M059J (cell line): ENCODE measurements at places on chromosomes 4 and X. TPM values are rescaled to one million over a fixed set of nuclear protein-coding genes. Genes with fewer than 3 reads are reported as not detected.

The OTUD6A gene
- total RNA-seq = not detected in 2 replicates

DNA sequence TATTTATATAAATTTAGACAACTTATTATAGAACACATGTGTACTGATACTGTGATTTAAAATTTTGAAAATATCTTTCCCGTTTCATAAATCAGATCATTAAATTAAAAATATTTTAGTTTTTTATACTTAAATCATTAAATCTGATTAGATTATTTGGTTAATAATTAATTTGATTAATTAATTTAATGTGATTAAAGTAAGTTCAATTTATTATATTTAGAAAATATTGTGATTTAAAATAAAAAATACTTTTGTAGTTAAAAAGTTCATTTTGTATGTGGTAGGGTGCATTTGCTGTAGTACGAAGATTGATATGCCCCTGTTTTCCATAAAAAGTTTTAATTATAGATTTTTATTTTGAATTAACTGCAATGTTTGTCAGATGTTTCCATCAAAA, 1323.4 kb downstream of the RAPGEF2 start:
- DNase-seq = no peak

DNA sequence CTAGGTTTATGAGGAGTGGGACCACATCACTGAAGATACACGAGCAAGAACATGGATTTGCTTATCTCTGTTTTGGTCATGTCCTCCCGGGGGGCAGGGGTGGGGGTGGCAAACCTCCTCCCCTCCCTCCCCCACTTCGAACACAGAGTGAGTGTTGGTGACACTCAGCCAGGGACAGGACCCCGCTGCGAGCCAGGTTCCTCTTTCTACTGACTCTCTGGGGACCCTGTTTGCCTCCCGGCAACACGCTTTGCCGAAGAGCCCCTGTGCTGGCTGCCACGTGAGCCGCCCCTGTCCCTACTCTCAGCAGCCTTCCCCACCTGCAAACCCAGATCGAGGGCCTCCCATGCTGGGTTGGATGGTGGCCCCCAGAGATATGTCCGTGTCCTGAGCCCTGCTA, 34.7 kb downstream of the P2RY8 start:
- no peak for DNase-seq

The FAM149A gene
- total RNA-seq = not detected in 2 replicates

DNA sequence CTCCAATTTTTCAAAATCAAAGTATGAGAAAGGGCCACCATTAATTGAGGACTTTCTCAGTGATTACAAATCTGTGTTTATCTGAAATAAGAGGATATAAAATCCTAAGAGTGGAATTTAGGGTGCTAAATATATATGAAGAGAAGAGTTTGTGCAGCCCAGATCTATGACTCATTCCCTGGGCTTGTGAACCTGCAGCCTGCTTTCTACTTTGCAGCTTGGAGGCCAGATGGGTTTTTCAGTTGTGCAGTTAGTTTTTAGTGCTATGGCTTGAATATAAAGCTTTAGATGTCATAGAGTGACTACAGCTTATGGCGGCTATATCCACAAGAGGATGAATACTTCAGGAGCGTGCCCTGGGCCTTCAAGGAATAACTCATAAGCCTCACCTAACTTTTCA, 1391.1 kb downstream of the FSTL5 start:
- no peak for DNase-seq

GRCh38 chr4:110172972-110173371, 25.4 kb downstream of the ELOVL6 start:
- no peak for DNase-seq

DNA sequence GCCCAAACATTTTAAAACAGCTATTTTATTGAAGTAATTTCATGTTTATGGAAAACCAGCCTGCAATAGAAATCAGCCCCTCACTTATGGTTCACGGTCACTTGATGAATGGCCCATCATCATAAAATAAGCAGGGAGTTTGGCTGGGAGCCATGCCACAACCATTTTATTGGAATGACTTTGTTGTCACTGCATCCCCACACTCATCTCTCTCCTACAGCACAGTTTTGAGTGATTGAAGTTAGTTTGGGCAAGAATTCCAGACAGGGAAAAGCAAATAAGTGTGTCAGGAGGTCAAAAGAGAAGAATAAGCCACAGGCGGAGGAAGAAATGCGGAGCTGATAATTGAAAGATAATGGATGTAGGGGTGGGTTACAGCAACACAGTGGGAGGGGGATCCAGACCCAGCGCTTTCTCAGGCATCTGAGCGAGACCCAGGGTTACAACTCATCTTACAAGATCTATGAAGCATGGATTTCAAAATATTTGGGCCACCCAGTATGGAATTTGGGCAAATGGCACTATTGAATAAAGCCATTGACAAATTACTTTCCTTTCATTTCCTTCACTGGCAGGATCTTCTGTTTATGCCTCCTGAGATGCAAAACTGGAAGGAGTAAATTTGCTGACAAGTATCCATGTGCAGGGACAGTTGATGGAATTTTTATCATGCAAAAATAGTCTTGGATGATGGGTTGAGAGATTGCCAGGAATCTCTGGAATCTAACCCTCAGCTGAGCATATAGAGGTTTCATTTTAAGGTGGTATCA, 100.8 kb downstream of the SHROOM3 start:
- peak; percentile 91 for DNase-seq

The P2RY10 gene
- total RNA-seq = not detected in 2 replicates

The YIPF6 gene
- 29.1 and 46.8 TPM in 2 replicates for total RNA-seq

- peak; percentile 97 for DNase-seq
Measured at GRCh38 chr4:23789762-23790161, 100.1 kb downstream of the PPARGC1A start.

GRCh38 chrX:148695255-148695654, 194.8 kb downstream of the AFF2 start:
- DNase-seq = no peak

The NEXMIF gene
- total RNA-seq = not detected in 2 replicates

The FDCSP gene
- total RNA-seq = not detected in 2 replicates

DNA sequence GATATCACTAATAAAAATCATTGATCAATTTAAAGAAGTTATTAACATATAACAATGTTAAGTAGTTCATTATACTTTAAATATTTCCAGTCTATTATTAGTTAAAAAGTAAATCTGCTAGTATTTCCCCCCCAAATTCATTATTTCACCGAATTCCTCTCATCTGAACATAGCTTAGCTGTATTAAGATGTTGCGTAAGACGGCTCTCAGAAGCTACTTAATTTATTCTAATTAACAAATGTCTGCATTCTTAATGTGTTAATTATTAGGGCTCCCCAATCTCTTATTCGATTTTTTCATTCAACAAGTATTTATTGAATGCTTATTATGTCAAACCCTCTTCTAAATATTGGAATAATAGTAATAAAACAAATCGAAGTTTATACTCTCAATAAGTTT, 290.7 kb downstream of the TRIML1 start:
- no peak for DNase-seq

DNA sequence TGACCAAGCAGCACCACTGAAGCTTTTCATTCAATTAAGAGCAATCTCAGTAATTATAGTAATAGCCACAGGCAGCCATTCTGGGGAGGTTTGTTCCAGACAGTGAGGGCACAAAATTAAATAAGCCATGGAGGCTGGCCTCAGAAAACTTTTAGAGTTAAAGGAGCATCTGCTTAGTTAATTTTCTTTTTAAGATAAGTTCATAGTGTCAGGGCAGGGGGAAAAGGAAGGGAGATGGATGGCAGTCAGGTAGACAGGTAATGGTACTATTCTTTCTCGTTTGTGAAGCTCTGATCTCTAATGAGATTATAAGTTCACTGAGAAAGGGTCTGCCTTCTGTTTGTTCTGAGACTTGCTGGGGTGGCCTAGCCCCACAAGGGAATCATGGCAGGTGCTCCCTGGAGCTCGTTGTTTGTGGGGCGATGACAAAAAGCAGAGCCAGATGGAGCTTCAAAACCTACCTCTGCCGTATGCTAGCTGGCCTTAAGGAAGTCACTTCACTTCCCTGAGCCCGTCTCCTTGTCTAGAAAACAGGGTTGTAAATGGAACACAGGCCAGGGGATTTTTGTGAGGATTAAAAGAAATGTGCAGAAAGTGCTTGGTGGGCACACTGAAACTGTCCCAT, 44.6 kb upstream of the FGFBP2 start:
- DNase-seq = no peak

- DNase-seq = no peak
Measured at GRCh38 chrX:17409566-17410290, 34.7 kb downstream of the NHS start.

GRCh38 chr4:68249434-68249833, 3.9 kb upstream of the TMPRSS11B start:
- DNase-seq = no peak

The GPC3 gene
- not detected in 2 replicates for total RNA-seq

The C4orf46 gene
- 20.9 and 34.6 TPM in 2 replicates for total RNA-seq

The PARM1 gene
- total RNA-seq = 0.17 and 0.22 TPM in 2 replicates

The IRAK1 gene
- 89.3 and 152 TPM in 2 replicates for total RNA-seq

DNA sequence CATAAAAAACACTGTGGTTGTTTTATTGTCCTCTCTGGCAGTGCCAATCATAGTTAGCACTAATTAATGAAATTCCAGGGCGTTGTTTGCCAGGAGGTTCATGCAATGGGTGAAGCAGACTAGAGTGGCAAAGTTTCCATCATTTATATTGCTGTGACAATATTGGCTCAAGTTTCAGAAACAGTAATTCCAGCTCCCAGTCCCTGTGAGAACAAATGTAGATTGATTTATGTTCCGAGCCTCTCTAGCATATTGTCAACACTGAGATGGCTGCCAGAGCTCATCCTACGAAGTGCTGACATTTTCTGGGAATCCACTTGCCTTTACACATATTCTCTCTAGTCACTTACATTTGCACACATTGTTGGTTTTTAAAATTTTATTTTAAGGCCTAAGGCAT, 440.0 kb upstream of the IGFBP7 start:
- DNase-seq = no peak

DNA sequence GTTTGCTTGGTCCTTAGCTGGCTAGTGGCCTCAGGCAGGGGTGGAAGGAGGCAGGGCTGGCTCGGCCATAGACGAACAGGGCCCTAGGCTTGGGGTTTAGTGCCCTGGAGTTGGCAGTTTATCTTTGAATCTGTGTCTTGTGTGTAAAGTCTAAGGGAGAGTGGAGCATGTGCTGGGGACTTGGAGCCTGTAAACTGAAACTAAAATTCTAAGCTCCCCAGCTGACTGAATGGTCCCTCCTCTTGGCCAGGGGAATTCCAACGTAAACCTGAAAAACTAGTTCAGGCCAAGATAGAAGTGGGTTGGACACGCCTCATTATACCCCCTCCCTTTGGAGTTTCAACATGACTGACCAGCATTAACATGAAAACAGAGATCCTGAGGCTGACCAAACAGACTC, 46.1 kb upstream of the GPR78 start:
- peak; percentile 82 for DNase-seq

GRCh38 chrX:265502-265901, 15.7 kb upstream of the PLCXD1 start:
- no peak for DNase-seq

The NLRP2B gene
- total RNA-seq = not detected in 2 replicates

The OTC gene
- total RNA-seq = not detected in 2 replicates

DNA sequence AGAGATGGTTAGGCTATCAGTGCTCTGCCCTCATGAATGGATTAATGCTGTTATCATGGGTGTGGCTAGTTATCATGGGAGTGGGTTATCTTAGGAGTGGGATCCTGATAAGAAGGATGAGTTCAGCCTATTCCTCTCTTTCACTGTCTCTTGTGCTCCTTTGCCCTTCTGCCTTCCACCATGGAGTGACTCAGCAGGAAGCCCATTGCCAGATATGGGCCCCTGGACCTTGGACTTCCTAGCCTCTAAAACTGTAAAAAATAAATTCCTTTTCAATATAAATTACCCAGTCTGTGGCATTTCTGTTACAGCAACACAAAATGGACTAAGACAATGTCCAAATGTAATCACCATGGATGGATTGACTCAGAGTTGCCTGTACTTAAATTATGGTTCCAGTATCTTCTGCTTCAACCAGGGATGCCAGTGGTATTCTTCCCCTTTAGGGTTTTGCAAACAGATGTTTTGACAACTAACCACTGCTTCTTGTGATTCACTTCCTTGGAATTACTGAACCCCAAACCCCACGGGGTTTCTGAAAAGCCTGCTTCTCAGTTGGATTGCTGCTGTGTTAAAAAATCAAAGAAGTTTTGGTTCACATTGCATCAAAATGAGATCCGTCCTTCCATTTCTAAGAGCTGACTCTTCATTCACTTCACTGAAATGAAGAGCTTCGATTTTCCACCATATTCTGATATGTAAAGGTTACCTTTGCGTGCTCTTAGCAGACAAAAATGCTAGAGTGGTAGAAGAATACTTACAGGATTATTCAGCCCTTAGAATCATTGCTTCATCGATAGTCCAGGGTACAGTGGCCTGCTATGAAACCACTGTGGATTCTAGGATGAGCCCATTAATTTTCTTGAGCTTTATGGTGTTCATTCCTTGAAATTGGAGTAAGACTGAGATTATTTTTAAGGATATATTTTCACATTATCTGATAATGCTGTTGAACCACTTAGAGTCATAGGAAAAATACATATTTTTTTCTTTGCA, 107.7 kb downstream of the FRMPD4 start:
- DNase-seq = peak; percentile 92
